Stimulated activated CD4-positive, alpha-beta T cell treated with anti-CD3 and anti-CD28 coated beads, Interleukin-4, amount 100 ng/mL, for 1 hour (primary cell): ENCODE measurements at places on chromosomes 6 and 20.

GRCh38 chr20:47127999-47128398, 228.5 kb downstream of the ZMYND8 start:
- no peak for DNase-seq

DNA sequence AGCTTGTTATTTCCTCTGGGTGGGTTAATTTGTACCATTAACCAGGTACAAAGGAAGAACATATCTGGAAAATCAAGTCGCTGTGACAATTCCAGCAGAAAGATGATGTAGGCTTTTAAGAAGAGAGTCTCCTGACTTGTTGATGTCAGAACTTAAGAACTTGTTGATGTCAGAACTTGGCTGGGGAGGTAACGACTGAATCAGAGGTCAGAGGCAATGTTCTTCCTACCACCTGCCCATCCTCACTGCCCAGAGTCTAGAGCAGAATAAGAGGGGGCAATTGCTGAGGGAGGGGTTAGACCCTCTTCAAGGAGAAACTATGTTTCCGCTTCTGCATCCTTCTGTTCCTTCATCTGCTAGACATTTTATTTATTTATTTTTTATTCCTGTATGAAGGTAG, 18.9 kb downstream of the MLIP start:
- DNase-seq, result no peak

GRCh38 chr6:142975365-142975764, 30.4 kb upstream of the HIVEP2 start:
- DNase-seq, result no peak

DNA sequence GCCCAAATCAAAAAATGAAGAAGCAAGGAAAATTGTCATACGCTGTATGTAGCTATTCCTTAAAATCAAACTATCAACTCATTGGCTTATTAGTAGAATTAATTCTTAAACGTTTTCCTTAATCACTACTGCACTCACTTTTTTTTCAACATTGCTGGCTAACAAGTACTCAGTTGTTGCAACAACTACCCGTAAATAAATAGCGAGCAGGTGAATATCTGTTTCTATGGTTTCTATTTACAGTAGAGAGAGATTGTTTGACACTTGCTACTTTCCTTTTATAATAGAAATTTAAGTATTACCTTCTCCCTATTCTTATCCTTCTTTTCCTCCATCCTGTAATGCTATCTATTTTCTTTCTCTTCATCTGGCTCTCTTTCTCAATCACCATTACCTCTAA, 25.1 kb downstream of the FRK start:
- DNase-seq, result no peak

- no peak for DNase-seq
Measured at GRCh38 chr6:133889557-133890403, 867 bp downstream of the TCF21 start.

GRCh38 chr6:21807299-21808044, 213.9 kb downstream of the SOX4 start:
- no peak for DNase-seq

- DNase-seq, result no peak
Measured at GRCh38 chr6:87093651-87094050, 1.3 kb downstream of the CGA start.

DNA sequence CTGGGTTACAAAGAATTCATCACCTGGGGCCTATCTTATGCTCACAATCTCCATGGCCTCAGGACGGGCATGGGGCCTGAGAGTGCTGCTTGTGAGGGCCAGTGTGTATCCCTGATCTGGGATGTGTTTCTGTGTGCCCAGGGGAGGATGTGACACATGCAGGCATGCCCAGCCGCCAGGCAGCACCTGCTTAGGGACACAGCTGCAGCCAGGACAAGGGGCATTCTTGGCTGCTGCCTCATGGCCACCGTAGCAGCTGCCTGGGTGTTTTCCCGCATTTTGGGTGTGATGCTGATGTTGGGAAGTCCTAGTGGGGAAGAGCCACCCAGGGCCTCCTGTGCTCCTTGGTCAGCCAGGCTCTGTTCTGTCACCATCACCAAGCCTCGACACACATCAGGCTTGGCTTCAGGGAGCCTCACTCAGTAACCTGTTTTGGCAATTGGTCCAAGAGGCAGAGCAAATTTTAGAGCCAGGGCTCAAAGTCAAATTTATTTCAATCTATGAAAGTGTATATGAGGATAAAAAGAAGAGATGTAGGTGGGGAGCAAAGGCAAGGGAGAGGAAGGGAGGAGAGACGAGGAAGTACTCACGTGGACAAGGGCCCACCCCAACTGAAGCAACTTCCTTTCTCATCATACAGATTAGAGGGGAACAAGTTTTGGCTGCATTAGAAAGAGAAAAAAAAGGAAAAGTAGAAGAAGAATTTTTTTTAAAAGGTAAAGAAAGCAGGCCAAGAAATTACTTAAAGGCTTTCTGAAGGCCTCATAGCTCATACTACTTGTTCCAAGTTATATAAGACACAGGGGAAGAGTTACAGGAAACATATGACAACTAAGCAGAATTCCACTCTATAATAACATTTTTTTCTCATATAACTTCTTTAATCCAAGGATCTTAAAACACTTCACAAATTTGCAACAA, 269.9 kb upstream of the SUPT3H start:
- no peak for DNase-seq

- peak; percentile 65 for DNase-seq
Measured at GRCh38 chr6:16704401-16705045, 56.7 kb downstream of the ATXN1 start.

DNA sequence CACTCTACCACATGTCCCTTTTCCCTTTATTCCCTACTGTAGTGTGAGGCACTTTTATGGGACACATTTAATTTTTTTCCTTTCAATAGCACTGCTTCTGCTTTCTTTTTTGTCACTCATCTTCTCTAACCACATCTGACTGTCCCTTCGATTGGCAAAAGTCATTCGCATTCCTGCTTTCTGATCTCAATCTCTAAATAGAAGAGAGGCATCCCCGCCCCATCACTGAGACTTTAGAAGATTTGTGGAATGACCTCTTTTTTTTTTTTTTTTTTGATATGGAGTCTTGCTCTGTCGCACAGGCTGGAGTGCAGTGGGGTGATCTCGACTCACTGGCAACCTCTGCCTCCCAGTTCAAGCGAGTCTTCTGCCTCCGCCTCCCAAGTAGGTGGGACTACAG, 9.1 kb downstream of the ZNF292 start:
- DNase-seq, result no peak

DNA sequence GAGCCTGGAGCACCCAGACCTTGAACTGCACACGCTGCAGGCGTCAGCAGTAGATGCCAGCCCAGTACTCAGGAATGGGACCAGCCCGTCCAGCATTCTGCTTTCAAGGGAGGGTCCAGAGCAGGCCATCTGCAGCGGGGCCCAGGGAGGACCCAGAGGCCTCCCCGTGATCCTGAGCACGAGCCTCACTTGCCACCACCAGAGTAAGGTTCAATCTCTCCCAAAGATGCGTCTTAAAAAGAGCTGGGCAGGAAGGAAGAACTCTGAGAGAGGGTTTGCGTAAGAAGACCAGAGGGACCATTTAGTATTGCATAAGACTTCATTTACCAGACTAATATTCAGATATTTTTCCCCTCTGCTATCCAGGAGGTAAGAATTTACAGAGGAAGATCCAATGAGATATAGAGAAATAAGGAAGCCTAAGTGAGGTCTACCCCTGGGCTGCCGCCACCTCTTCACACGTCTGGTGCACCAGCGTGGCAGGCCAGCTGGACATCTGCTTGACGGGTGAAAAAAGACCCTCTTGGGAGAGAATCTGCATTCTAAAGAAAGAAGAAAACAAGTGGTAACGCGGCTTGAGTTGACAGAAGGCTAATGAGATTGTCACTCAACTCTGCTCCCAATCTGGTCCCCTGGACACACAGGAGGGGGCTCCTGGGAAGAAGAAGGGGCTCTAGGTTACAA, 107.3 kb downstream of the PRND start:
- no peak for DNase-seq

- no peak for DNase-seq
Measured at GRCh38 chr6:94127716-94128115, 708.4 kb upstream of the EPHA7 start.

DNA sequence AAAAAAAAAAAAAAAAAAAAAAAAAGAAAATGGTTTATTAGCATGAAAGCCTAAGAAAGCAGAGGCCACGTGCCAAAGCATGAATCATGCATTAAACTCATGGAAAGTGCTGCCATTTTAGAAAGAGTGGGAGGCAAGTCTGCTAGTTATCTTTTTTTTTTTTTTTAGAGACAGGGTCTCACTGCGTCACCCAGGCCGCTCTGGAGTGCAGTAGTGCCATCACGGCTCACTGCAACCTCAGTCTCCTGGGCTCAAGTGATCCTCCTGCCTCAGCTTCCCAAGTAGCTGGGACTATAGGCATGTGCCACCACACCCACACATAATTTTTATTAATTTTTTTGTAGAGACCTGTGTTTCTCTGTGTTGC, 5.2 kb downstream of the VWA7 start:
- DNase-seq, result peak; percentile 30

DNA sequence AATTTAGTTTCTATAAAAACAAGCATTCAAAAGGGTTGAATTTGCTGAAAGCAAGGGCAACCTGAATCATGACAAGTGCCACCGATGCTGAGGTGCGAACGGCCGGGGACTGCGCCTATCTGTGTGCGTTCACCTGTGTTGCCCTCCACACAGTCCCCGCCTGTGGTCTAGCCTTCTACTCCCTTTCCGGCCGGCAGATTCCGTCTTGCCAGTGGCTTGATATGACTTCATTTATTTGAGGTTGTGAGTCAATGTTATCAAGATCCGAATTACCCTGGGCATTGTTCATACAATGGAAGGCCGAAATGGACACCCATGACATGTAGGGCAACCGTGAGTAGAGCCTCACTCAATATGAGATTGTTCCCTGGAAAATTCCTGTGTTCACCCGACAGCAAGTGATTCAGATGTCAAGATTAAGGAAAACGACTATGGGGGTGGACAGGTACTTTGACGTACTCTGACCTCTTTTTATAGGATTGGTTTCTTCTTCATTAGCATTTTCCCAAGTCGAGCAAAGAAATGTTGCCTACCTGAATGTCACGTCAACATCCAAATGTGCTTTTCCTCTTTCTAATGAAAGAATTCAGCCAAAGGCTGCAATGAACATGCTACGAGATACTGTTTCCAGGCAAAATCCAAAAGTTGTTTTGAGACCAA, 41.1 kb upstream of the NEDD9 start:
- no peak for DNase-seq

DNA sequence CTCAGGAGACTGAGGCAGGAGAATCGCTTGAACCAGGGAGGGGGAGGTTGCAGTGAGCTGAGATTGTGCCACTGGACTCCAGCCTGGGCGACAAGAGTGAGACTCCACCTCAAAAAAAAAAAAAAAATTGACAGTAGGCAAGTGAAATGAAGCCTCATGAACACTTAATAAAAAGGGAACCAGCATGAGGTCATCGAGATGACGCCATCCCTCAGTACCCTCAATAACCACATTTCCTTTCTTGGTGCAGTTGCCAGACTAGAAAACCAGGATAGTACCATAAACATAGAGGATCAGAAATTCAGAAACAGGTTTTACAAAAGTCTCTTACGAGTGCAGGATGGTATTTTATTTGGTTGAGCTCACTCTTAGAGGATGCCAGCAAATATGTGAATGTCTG, 584.1 kb downstream of the MAFB start:
- no peak for DNase-seq

- DNase-seq, result no peak
Measured at GRCh38 chr6:16450821-16451220, 212.4 kb downstream of the GMPR start.

DNA sequence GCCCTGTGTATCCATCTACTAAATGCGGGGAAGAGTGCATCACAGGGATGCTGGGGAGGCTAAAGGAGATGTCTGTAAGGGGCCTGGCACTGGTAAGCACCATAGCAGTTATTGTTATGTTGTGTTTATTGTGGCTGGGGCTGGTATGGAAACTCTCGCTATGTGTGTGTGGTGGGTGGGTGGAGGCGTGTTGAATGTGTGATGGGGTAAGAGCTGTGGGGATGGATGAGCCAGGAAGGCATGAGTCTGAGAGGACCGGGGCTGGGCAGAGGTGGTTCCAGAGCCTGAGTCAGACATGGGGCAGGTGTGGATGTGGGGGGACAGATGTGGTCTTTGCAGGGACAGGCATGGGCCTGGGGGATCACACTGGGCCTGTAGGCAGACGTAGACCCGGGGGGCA, 88.1 kb downstream of the GRM4 start:
- no peak for DNase-seq

DNA sequence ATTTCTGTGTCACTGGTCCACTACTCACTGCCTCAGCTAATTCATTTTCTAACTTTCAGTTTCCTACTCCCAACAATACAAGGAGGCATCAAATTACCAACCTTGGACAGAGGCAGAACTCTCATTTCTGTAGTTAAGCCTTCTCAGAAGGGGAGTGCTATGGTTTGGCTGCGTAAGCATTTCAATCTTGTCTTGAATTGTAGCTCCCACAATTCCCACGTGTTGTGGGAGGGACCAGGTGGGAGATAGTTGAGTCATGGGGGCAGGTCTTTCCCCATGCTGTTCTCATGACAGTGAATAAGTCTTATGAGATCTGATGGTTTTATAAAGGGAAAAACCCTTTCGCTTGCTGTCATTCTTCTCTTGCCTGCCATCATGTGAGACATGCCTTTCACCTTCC, 22.9 kb downstream of the HLA-DRA start:
- DNase-seq, result peak; percentile 40

GRCh38 chr6:148578489-148578814, 168.4 kb upstream of the UST start:
- DNase-seq, result no peak

- DNase-seq, result no peak
Measured at GRCh38 chr6:35161266-35161665, 20.1 kb upstream of the TCP11 start.

GRCh38 chr20:13245250-13245723, 24.2 kb downstream of the ISM1 start:
- no peak for DNase-seq

DNA sequence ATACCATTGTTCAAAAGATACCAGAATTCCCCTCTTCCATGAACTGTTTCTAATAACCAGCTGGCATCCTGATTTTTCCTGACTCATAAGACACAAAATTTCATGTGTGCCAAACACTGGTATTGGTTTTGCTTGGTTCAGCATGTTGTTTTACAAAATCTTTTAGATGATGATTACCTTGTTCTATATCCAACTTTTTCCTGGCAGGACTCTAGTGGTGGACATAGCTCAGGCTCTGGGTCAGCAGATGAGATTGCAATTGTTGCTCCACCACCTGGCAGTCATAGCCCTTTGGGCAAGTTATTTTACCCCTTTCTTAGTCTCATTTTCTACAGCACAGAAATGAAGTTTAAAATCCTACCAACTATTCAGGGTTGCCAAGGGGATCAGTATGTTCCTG, 6.2 kb downstream of the TRIM38 start:
- DNase-seq, result no peak

DNA sequence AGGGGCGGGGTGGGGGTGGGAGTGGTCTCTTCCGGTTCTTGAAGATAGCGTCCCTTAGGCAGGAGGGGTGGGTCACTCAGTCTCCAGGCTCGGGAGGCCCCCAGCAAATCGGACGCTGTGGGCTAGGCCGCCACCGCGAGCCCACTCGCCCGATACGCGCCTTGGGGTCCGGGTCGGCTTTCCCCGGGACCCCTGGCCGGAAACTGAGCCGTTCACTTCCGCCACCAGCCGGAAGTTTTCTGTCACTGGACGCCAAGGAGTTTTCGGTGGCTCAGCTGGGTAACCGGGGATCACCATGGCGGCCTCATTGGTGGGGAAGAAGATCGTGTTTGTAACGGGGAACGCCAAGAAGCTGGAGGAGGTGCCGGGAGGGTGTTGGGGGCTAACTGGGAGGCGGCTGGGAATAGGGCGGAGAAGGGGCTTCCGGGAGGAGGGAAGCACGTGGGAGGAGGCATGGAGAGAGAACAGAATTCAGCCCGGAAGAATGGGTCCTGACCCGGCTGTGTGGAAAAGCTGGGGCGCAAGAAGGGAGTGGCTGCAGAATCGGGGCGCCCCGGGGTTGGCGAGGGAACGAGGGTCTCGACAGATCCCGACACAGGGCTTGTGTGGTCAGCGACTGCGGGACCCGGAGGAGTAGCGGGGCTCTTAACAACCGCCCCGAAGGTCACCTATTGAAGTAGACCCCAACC, at the start of gene ITPA:
Gene ITPA (plus strand): TSS at position 242 of the 689 bp plus-strand sequence. CDS start 54 bp downstream, at position 296.
- DNase-seq, result peak; percentile 62
